ENCODE measurements at places on chromosomes 6 and 20.

GRCh38 chr6:143233554-143234285 lies 173.0 kb downstream of the AIG1 start:
- DNase-seq = no peak

DNA sequence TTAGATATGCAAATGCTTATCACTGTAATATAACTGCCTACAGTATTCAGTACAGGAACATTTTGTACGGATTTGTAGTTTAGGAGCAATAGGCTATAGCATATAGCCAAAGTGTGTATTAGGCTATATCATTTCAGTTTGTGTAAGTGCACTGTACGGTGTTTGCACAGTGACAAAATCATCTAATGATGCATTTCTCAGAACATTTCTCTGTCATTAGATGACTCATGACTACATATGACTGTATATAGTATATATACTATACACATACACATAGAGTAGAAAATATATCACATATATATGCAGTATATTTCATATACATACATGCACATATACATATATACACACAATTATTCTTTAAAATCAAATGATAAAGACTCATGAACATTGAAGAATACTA lies 158.4 kb downstream of the PTCHD4 start:
- DNase-seq = no peak

- no peak for DNase-seq
Measured at GRCh38 chr20:11958855-11959254, 41.2 kb downstream of the BTBD3 start.

DNA sequence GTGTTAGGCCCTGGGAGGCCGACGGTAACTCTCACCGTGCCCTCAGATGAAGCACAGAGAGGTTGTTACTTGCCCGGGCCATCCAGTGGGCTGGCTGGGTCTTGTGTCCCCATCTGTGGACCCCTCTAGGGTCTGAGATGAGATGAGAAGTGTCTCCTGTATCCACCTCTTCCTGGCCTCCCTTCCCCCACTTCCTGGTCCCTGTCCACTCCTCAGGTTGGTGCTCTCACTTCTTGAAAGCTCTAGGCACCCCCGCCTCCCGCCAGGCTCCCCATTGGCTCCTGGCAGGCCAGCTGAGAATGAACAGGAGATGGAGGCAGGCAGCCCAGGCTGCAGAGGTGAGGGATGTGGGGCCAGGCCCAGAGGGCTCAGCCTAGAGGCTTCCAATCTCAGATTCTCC lies 1.5 kb downstream of the MMP24OS start:
- no peak for DNase-seq

- DNase-seq = no peak
Measured at GRCh38 chr20:49794336-49795134, 18.1 kb upstream of the SLC9A8 start.

- no peak for DNase-seq
Measured at GRCh38 chr20:10595985-10596384, 77.8 kb downstream of the JAG1 start.

DNA sequence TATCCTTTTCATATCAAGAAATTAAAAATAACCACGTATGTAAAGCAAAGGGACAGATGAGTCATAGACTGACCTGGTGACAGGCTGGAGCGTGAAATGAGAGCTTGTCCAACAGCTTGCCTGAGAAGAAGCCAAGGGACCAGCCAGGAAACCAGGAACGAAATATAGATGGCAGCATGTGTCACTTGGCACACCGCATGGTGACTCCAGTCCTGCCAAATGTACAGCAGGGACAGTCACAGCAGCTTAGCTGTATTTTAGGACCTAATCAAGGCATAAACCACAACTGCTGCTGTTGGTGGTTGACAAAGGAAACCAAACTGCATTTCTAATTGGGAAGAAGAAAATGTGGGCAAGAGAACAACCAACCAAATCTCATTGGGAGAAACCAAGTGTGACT lies 755.0 kb downstream of the TFAP2A start:
- no peak for DNase-seq

- no peak for DNase-seq
Measured at GRCh38 chr20:51979226-51979625, 176.9 kb upstream of the SALL4 start.

- DNase-seq = no peak
Measured at GRCh38 chr6:53035549-53036213, 29.5 kb upstream of the FBXO9 start.

- no peak for DNase-seq
Measured at GRCh38 chr6:45650524-45651135, 272.9 kb upstream of the SUPT3H start.

DNA sequence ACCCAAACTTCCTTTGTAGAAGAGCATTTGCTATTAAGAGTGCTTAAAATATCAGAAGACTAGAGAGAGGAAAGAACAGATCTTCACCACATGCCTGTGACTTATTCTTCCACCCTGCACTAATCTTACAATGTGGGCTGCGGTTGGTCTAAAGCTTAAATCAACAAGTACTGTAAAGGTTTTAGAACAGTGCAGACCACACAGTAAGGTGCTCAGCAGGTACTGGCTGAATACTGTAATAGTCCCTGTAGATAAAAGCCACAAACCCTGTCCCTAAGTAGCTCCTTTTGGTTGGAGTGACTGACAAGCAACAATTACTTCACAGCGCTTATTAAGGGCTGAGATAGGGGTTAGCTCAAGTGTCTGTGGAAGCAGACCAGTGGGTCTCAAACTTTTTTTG lies 972 bp upstream of the PHF3 start:
- no peak for DNase-seq

GRCh38 chr6:56594699-56595098 lies 48.0 kb downstream of the DST start:
- no peak for DNase-seq

GRCh38 chr20:14284443-14284842 lies 53.0 kb downstream of the FLRT3 start:
- DNase-seq = no peak

- DNase-seq = no peak
Measured at GRCh38 chr6:74879976-74880375, 325.9 kb downstream of the COL12A1 start.

GRCh38 chr20:5947276-5947675 lies 3.1 kb downstream of the TRMT6 start:
- DNase-seq = peak; percentile 43

DNA sequence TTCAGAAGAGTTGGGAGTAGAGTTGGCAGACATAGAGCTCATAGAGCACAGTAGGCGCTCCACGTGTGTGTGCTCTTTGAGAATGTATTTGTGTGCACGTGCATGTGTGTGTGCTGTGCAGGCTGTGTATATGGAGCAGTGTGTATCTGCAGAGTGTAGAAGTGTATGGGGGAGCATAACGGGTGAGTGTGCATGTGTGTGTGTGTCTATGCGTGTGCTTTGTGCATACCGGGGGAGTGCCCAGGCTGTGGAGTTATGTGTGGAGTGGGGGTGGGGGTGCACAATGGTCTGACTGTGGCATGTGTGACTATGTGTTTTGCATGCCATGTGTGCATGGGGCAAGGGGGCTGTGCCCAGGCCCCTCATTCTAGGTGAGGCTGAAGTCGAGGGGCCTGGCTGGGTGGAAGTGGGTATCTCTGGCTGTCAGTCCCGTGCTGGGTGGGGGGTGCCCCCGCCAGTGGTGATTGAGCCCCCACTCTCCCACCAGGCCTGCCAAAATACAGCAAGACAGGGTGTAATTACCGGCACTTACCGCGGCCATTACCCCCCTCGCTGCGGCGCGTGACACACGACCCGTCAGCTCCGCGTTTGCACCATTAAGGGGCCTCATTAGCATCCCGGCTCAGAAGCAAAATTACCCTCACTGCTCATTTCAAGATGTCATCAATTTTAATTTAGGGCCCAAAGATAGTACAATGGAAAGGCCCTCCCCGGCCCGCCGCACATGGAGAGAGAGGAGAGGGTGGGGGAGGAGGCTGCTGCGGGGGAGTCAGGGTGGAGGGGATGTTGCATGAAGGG lies 39.1 kb downstream of the MDFI start:
- DNase-seq = no peak

GRCh38 chr20:63742381-63743024 lies 2.9 kb downstream of the SLC2A4RG start:
- DNase-seq = no peak

GRCh38 chr20:59697068-59697467 lies 92.7 kb downstream of the PHACTR3 start:
- no peak for DNase-seq

DNA sequence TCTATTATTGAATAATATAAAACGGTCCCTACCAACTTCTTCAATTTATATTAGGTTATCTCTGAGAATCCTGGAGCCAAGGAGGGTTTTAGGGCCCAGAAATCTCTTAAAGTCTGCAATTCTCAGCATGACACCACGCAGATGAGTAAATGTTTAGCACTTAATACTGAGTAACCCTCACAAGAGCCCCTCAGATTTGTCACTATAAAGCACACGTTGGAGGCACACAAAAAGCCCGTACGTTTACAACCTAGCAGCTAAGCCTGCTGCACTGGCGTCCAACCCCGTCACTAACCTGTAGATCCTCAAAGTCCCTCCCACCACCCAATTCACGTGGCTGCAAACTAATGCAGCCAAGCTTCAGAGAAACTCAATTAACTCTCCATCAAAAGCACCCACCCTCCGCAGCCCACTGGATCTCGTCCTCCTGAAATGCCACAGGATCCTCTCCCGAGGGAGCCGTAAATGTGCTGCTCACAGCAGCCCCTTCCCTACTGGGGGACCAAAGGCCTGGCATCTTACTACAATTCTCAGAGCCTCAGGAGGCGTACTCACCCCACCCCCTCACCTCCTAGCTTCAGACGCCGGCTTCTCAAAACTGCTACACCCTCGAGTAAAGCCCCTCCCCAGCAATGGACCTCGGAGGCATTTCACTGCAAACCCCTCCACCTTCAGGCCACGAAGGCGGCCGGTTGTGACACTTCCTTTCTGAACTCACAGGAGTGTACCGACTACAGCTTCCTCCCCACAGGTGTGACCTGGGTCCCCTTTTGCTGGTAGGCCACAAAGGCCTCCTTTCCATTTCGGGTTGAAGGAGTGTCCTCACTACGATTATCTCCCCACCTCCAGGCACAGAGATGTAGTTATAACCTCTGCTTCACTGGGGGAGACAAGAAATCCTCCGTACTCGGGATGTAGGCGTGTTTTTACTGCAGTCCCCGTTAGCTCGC lies 909 bp downstream of the CPNE1 start:
- peak; percentile 51 for DNase-seq

DNA sequence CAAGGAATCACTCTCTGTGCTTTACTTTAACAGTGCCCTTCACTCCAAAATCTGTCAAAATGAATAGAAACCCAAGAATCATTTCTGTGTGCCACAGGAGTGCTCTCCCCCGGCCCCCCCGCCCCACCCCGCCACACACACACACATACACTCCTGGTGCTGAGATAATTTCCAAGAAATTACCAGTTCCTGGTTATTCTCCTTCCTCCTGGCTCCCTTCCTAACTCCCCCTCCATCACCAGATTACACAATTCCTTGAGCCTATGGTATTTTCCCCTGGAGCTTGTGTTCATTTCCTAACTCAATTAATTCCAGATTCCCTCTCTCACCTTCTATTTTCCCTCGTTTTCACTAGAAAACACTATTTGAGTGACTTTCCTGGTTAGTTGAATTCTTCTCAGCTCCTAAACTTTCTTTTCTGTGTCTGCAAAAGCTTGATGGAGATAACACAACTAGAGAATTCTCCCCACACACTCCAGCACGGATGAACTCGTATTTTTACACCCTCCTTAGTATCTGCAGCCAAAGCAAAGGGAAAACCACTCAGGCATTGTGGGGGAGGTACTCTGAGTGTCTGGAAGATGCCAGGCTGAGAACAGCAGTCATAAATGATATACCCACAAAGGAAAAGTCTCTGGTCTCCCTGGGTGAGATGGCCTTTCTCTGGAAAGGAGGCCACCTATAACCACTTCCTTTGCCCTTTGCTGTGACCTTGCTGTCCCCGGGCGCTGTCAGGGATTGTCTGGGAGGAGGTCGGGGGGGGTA lies 1.9 kb upstream of the SLC24A3 start:
- DNase-seq = no peak

GRCh38 chr20:37643400-37643799 lies 50.4 kb upstream of the CTNNBL1 start:
- no peak for DNase-seq

DNA sequence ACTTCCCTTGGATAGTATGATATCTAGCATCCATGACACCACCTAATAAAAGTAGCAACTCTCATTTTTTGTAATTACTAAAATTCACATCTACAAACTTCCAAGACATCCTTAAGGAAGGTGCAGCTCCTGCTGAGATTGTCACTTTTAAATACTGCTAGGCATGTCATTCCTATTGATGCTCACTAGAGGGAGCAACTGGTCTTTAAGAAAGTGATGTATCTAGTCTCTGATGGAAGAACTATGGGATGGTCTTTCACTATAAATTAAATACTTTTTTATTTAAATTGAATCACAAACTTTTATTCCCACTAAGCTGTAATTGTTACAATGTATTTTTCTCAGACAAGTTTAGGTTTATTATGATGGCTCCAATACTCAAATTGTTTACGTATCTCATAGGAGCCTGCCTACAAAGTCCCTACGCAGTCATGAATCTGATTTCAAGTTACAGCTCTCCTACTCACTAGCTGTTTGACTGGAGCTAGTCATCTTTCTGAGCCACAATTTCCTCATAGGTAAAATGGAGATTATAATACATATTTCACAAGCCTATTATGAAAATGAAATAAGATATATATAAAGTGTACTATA lies 8.1 kb upstream of the TSPYL1 start:
- no peak for DNase-seq

DNA sequence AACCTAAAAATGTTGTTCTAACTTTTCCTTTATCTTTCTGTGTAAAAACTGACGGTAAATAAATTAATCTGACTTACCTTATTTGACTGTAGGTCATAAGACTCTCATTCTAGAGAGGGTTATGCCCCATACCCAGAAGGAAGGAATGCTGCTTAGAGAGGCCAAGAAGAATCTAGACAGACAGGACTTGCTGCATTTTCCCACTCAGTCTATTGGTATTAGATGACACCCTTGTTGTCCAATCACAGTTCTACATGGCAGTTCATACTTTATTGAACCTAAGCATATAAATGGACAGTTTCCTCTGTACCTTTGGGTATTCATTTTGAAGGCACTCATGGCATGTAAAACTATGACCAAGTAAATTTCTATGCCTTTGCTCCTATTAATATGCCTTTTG lies 359.6 kb upstream of the ID4 start:
- DNase-seq = no peak

DNA sequence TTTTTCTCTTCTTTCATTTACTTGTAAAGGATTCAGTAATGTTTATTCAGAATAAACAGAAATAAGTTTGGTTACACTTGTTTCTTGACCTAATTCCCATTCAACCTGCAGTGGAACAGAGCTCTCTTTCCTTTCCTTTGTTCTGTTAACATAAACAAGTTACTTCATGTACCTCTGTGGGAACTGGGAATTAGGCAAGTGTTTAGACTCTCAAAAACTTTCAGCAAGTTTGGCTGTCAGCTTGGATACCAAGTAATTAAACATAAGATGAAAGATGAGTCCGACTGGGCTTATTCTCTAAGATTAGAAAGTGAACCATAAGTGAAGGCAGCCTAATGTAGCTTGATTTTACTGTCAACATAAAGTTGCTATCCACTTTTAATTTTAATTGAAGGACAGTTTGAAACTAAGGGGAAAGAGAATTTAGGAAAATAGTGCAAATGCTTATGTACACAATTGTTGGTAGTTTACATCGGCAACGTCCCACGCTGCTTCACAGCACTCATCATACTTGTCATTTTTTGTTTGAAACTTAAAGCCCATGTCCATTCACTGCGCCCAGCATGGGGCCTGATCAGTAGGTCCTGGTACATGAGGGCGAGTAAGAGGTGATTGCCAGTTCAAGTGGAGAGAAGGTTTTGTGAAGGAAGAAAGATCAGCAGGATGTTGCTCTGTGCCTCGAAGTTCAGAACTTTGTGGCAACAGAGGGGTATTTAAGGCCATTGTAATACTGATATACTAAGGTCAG lies 113.0 kb downstream of the PLEKHG1 start:
- no peak for DNase-seq

GRCh38 chr6:31878726-31879125 lies at the start of gene SLC44A4:
SLC44A4 (minus strand) TSS chr6:31878997; CDS start chr6:31878980, 17 bp downstream.
- DNase-seq = no peak

Data from stimulated activated CD4-positive, alpha-beta T cell treated with anti-CD3 and anti-CD28 coated beads, Interleukin-2, amount 100 ng/mL, for 24 hours (primary cell).